ENCODE measurements at places on chromosomes 4 and X.

DNA sequence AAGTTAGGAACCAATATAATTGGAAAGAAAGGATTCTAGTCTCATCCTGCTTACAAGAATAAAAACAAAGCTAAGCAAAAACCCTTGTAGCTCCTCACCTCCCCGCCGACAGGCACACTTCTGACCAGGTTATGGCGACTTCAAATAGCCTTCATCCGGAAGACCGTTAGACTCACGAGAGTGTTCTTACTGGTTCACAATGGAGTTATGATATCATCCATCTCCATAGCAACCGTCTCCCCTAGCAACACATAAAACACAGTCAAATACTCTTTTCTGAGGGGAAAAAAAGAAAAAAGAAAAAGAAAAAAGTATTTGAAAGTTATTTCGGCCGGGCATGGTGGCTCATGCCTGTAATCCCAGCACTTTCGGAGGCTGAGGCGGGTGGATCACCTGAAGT is at the start of gene IL13RA2:
IL13RA2 (minus strand) TSS at position 162 of the 400 bp plus-strand sequence. CDS start 347 bp downstream, outside the sequence.
- no peak for ATAC-seq

DNA sequence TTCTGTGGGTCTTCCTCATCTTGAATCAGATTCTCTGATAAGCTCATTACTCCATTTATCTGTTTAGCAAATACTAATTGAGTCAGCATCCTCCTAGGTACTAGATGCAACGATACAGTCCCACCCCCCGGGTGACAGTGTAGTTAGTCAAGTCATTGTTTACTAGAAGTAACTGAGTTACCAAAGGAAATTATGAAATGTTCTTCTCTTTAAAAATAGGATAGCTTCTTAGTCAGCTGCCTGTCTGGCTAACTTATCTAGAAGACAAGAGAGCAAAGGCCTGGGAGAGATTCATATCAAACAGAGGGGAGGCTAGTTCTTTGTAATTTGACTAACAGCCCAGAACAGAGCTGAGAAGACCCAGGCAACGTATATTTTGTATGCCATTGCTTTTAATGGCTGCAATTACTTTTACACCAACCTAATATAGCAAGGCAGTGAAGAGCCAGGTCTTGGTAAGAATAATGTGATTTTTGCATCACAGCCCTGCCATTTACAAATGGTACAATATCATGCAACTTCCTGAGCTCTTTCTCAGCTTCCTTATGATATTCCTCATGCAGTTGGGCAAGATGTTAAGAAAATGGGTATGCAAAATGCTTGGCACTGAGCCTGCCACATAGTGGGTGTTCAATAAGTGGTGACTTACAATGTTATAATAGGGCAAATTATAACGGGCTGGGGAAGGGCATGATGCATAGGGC is 149.9 kb downstream of the CHIC2 start:
- peak; percentile 62 for ATAC-seq

GRCh38 chr4:156884183-156884582 is 87.4 kb downstream of the PDGFC start:
- ATAC-seq, result no peak

DNA sequence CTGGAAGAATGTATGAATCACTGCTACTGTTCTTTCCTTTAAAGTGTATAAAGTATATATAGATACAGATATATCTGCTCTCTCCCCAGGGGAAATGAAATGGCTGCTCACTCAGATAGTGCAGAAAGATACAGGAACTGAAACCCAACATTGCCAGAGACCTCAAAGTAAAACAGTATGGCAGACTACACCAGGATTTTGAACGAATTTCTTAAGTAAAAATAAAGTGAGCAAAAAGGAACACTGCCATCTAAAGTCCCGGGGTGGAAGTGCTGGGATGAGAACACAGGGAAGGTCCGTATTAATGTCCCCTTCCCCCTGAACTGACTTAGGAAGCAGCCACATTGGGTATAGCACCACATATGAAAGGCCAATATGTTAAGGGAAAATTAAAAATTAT is 93.4 kb downstream of the TMA16 start:
- ATAC-seq, result peak; percentile 55

DNA sequence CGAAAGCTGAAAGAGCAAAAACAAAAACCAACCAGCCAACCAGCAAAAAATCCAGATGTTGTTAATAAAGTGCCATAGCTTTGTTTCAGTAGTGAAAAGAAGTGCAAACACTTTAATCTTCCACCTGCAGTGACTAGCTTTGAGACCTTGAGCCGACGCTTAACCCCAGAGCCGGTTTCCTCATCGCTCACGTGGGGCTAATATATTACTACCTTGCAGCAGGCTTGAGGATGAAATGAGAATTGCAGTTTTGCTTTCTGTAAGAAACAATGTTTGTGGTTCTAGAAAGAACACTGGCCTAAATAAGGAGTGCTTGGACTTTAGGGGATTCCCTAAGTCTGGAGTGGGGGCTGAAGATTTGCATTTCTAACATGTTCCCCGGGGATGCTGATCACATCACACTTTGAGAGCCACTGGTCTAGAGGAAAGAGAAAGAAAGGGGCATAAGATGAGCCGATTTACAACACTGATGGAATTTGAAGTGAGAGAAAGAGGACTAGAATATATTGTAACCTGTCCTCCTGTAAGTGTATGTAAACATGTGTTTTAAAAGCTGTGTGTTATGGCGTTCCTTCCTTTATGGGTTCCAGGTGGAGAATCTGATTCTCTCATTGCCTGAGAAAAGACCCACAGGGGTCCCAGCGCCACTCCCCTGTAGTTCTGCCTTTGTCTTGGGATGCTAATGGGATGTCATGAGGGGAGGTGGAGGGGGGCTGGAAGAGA is 1.4 kb downstream of the FGF2 start:
- peak; percentile 85 for ATAC-seq

DNA sequence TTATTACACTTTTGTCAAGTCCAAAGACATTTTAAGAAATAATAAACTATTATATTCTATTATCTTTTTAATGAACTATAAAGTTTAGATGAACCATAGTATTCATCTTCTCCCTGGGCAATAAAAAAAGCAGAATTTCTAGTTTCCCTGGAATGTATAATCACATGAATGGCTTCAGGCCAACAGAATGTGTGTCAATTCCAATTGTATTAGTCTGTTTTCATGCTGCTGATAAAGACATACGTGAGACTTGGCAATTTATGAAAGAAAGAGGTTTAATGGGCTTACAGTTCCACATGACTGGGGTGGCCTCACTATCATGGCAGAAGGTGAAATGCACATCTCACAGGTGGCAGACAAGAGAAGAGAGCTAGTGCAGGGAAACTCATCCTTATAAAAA is 70.7 kb upstream of the ANXA10 start:
- no peak for ATAC-seq

DNA sequence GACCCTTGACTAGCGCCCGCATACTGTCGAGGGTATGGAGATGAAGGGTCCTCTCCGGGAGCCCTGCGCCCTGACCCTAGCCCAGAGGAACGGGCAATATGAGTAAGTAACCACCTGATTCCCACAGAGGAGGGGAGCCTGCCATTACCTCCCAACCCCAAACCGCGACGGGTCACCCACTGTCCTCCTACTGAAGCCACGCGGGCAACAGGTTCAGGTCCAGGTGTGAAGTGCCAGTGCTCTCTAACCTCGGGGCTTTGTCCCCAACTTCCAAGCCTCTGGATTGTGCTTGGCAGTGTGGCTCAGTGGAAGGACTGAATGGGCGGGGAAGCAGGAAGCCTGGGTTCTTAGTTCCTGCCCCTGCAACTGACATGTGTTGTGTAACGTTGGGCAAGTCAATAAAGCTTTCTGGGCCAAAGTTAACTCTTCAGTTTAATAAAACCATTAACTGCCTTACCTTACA is 694 bp downstream of the OCRL start:
- ATAC-seq, result peak; percentile 71

- ATAC-seq, result no peak
Measured at GRCh38 chr4:82780170-82780751, 18.3 kb downstream of the SCD5 start.

GRCh38 chr4:118270492-118270891 is 82.3 kb downstream of the PRSS12 start:
- ATAC-seq, result no peak

DNA sequence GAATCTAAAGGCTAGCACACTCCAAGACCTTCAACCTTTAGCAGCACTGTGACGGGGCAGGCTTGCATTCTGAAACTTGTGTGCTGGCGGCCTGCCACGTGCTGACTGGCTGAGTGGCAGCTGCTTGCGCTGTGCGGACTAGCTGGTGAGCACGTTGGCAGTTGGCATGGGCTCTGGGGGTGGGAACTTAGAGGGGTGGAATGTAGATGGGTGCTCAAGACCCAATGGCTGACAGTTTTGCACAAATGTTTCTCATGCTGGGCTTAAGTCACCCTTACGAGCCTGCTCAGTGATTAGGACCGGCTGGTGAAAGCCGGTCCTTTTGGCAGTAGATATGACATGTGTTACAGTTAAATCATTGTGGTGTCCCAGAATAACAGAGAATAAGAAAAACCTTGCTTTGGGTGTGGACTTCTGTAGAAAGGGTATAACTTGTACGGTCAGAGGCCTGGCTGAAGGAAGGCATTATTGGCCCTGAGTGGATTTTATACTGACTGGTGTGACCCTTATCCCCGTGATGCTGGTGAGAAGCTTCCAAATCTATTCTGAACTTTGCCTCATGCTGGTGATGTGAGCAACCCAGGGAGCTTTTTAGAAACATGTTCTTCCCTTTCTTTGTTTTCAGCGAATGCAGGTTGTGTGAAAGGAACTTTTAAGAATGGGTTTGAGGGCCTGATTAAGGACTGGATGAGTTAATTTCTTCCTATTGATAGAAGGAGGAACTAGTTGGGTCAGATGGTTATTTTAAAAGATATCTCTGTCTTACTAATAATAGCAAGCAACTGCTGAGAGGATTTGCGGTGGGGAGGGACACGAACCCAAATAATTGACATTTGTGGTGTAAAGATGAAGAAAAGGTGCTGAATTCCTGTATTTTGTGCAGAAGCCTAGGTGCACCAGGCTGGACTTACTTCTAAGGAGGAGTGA is 107.4 kb upstream of the SLC4A4 start:
- peak; percentile 83 for ATAC-seq

GRCh38 chrX:69027181-69028005 is 137.9 kb downstream of the PJA1 start:
- peak; percentile 81 for ATAC-seq

- peak; percentile 91 for ATAC-seq
Measured at GRCh38 chrX:150693725-150694574, 754 bp downstream of the MTMR1 start.

DNA sequence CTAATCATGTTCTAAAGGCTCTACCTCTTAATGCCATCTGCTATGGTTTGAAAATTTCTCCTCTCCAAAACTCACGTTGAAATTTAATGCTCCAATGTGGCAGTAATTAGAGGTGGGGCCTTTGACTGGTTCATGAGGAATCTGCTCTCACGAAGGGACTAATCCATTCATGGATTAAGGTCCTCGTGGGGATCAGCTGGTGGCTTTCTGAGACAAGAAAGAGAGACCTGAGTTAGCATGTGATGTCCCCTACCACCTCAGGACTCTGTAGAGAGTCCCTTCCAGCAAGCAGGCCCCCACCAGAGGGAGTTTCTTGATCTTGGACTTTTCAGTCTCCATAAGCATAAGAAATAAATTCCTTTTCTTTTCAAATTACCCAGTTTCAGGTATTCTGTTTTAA is 65.3 kb downstream of the WDFY3 start:
- no peak for ATAC-seq

GRCh38 chr4:28313729-28314713 is 1453.4 kb downstream of the STIM2 start:
- ATAC-seq, result no peak

DNA sequence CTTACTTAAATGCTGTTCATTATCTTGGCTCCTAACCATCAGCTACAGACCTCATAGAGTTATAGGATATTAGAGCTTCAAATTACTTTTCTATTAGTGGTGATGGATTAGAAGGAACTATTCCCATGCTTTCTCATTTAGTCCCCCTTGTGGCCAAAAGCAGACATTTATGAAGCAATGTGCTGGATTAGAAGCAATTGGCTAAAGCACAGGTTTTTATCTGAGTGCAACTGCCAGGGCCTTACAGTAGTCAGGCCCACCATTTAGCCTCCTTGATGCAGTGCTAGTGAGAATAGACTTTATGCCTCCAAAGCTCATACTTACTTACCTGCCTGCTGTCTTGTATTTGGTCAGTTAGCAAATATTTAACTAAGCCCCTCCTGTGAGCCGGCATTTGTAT is 93.0 kb downstream of the TSPAN7 start:
- no peak for ATAC-seq

GRCh38 chr4:82213485-82214417 is 160.0 kb downstream of the HNRNPD start:
- no peak for ATAC-seq

GRCh38 chr4:78693777-78694456 is 82.2 kb upstream of the BMP2K start:
- ATAC-seq, result no peak

DNA sequence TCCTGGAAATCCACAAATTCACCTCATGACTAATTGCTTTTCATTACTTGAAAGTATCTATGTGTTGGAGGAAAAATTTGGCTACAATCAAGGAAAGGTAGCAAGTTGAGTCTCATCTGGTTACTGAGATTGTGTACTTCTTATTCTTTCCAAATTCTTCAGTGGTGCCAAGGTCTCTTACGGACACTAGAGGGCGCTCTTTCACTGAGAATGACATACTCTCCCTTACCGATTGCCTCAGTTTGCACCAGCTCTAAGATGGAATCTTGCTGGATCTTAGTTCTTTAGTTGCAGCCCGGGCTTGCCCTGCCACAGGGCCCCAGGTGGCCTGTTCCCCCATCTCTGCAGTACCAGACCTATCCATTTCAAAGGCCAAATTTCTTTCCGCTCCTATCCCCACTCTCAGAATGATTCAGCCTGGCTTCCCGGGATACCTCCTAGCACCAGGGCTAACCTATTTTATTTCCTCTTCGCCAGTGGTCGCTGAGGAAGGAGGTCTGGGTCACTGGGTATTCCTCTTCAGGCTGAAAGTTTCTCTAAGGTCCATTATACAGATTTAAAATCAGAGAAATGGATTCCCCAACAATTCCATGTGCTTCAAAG is 24.6 kb upstream of the GPR50 start:
- ATAC-seq, result peak; percentile 75

- ATAC-seq, result no peak
Measured at GRCh38 chrX:12993826-12994225, 18.9 kb downstream of the TMSB4X start.
